ENCODE measurements at places on chromosomes 3 and 15. TPM values are rescaled to one million over a fixed set of nuclear protein-coding genes. Genes with fewer than 3 reads are reported as not detected.

Gene TMC3
- 0.07 TPM for polyA plus RNA-seq

Gene SPESP1
- polyA plus RNA-seq = not detected

Gene POLG
- 28.8 TPM for polyA plus RNA-seq

Gene RLBP1
- not detected for polyA plus RNA-seq

Gene PP2D1
- polyA plus RNA-seq = 0.40 TPM

Gene GPX1
- 404 TPM for polyA plus RNA-seq

Gene NOX5
- not detected for polyA plus RNA-seq

Gene LINS1
- 11.7 TPM for polyA plus RNA-seq

Gene NGRN
- 88.9 TPM for polyA plus RNA-seq

Gene ACOX2
- polyA plus RNA-seq = 1.9 TPM

Gene HHATL
- not detected for polyA plus RNA-seq

Data from GM23338 (cell line).